ENCODE measurements at places on chromosomes 11 and 22.

DNA sequence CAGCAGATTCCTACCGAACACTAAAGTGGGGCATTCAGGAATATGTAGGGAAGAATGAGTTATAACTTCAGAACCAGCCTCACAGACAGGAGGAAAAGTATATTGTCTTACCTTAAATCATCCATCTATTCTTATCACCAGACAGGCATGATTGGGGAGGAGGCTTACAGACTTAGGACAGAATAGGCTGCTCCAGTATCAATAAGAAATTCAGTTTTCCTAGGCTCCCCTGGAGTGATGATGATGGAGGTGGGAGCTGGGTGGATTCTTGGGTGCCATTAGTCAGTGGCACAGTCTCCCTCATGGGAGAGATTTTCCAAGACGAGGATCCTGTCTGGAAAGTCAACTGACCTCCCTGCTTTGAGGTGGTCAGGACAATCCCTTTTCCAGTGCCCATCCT is 225.0 kb downstream of the AASDHPPT start:
- no peak for DNase-seq

DNA sequence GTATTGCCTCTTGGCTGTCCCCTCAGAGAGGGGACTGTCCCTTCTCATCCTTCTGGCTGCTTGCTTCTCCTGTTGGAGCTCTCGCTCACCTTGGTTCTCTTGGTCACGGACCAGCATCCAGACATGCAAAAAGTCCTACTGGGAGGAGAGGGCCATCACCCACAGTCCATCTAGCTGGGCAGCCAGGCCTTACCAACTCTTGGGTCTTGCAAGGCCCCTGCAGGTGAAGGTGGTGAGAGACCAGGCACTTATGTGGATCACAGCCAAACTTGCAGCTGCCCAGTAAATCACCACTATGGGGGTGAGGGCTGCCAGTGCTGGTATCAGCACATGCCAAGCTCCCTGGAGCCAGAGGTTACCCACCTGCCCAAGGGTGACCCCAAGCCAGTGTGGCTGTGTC is 36.3 kb downstream of the KCNQ1OT1 start:
- DNase-seq = no peak

DNA sequence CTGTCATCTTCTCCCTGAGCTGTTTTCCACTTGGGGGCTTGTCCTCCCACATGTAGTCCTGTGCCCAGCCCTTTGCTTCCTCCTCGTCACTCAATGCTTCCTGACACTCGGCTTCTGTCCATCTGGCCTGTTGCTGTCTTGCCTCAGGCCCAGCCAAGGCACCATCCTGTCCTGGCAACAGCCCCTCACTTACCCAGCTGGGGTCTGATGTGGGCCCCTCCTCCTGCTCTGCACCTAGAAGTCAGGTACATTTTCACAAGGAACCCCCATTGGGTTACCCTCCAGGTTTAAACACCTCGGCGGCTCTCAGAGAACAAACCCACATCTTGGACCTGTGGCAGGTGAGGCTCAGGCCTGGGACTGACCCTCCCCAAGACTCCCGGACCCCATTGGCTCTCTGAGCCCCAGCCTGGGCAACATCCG is 784.8 kb downstream of the TBC1D22A start:
- no peak for DNase-seq

- no peak for DNase-seq
Observed at GRCh38 chr11:43732225-43732624, 51.7 kb downstream of the HSD17B12 start.

- DNase-seq = no peak
Observed at GRCh38 chr11:849104-849824, 6.6 kb downstream of the TSPAN4 start.

DNA sequence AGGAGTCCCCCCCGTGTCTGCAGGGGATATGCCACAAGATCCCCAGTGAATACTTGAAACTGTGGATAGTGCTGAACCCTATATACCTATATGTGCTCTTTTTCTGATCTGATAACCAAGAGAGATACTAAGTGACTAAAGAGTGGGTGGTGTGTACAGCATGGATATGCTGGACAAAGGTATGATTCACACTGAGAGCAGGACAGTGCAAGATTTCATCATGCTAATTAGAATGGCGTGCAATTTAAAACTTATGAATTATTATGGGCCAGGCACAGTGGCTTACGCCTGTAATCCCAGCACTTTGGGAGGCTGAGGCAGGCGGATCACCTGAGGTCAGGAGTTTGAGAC is 90.2 kb upstream of the ALKBH3 start:
- peak; percentile 38 for DNase-seq

- DNase-seq = no peak
Observed at GRCh38 chr11:69066122-69067112, 17.7 kb downstream of the TPCN2 start.

GRCh38 chr11:32497951-32498350 is 62.6 kb upstream of the WT1 start:
- no peak for DNase-seq

GRCh38 chr11:113994077-113994954 is 19.4 kb downstream of the HTR3A start:
- no peak for DNase-seq

- no peak for DNase-seq
Observed at GRCh38 chr11:118304568-118305248, at the start of gene CD3E. Gene CD3E, plus strand, starts transcription at chr11:118304730. Its CDS starts 223 bp downstream, at chr11:118304953.

GRCh38 chr22:48449466-48450187 is 1378.0 kb downstream of the BRD1 start:
- DNase-seq = no peak

- DNase-seq = no peak
Observed at GRCh38 chr11:12312132-12312531, 65.2 kb upstream of the PARVA start.

GRCh38 chr11:129937592-129938238 is 42.3 kb upstream of the NFRKB start:
- DNase-seq = no peak

GRCh38 chr22:44685384-44686056 is 16.5 kb upstream of the PRR5 start:
- DNase-seq = peak; percentile 62

- peak; percentile 86 for DNase-seq
Observed at GRCh38 chr22:38755155-38755910, 465 bp downstream of the SUN2 start.

DNA sequence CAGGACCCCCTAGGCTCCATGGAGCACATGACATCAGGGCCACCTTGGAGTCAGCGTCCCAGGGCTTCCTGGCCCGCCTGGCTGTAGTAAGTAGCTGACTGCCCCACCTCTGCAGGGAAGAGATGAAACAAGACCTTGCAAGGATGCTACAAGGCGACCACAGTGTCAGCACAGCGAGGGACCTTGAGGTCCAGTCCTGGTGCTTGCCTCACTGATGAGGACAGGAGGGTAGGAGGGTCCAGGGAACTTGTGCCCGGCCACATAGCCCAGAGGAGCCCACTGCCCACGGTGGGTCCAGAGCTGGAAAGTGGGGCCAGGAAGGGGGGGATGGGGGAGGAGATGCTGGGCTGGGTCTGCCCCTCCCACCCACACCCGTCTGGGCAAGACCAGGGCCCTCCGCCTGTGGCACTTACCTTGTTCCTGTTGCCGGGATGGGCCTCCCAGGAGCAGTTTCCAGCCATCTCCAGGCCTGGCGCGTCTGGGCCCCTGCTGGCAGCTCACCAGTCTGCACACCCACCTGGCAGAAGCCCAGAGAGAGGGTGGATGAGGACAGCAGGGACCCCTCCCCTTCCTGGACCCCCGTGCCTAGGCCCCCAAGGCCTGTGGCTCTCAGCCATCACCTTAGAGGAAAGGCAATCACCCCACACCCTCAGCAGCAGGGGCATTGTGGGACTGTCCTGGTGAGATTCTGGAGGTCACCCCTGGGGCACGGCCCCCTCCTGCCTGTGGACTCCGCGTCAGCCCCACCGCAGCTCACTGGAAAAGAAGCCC is 3.4 kb downstream of the MRGPRF start:
- DNase-seq = no peak

- DNase-seq = no peak
Observed at GRCh38 chr11:96309643-96310017, 33.4 kb downstream of the MAML2 start.

- peak; percentile 72 for DNase-seq
Observed at GRCh38 chr22:30253205-30253852, 6.8 kb upstream of the LIF start.

GRCh38 chr11:105158436-105158835 is 18.9 kb upstream of the CARD18 start:
- no peak for DNase-seq

- no peak for DNase-seq
Observed at GRCh38 chr11:121105063-121105480, 4.0 kb downstream of the TECTA start.

DNA sequence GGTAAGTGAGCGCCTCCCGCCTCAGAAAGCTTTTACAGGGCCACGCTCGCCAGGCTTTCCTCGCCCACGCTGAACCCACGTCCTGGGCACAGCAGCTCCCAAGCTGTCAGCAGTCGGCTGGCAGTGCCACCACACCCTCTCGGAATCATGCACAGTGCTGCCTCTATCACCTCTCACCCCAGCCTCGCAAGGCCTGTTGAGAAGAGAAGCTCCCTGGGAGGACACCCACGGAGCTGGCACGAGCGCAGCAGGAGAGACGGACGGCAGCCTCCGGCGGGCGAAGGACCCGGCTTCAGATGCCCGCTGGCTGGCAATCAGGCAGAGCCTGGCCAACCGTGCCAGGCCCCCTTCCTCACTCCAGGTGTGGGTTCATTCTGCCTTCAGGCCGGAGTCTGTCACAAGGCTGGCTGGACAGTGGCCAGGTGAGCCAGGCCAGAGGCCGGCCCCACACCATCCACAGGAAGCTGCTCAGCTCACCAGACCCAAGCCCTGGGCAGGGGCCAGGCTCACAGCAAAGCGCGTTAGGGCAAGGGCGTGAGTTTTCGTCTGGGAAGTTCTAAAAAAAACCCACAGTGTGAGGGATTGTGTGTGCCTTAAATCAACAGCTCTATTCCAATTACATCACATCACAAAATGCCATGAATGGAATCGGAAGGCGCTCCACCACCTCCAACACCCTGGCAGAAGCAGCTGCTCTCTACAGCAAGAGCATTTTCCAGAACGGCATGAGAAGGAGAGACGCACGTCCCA is 33.2 kb downstream of the TOLLIP start:
- DNase-seq = no peak

- no peak for DNase-seq
Observed at GRCh38 chr11:19072464-19072863, 11.9 kb upstream of the MRGPRX2 start.

DNA sequence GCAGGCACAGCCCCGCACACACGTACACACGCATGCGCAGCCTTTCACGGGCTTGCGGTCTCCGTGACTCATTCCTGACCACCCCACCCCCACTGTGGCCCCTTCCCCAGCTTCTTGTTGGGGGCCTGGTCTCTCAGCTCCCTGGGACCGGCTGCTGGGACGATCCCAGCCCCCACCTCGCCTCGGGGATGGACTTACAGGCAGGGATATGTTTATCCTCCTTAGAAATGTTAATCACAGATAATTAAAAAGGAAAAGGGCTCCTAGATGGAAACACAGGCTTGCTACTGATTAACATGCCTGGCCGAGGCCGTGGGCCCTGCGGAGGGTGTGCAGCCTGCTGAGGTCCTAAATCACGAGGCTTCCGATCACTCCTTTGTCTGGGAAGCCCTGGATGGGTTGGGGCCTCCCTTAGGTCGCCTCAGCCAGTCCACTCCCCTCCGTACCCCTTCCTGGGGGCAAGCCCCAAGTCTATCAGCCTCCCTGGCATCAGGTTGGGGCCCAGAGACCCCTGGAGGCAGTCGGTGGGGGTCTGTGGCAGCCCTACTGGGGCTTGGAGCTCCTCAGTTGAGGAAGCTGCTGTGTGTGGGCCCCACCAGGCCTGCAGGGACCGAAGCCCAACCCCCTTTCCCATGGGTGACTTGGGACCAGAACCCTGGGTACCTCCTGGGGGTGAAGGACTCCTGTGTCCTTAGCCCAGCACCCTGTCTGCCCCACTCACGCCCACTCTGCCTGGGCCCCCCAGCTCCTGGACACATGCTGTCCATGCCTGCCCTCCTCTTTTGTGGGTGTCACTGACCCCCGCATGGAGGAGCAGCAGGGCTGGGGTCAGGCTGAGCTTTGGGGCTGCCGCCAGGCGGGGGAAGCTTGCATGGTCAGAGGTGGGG is 20.6 kb downstream of the TSPAN4 start:
- DNase-seq = no peak

GRCh38 chr11:115269191-115269950 is 234.8 kb downstream of the CADM1 start:
- no peak for DNase-seq

DNA sequence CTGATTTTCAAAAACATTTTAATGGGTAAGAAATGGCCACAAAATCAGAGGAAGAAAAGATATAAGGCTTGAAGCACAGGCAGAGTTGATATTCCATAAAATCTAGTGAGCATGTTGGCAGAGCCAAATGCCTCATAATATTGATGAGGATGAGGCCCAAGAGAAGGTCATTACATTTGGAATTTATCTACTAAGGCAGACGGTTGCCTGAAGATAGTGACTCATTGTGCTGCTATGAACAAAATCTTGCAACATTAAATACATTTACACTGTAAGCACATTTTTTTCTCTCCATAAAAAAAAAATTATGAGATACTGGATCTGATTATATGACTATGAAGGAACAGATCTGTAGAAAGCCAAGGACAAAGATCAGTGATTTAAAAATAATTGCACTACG is 881.4 kb upstream of the CHORDC1 start:
- peak; percentile 17 for DNase-seq

- DNase-seq = peak; percentile 82
Observed at GRCh38 chr11:102615077-102615893, 9.8 kb downstream of the MMP20 start.

DNA sequence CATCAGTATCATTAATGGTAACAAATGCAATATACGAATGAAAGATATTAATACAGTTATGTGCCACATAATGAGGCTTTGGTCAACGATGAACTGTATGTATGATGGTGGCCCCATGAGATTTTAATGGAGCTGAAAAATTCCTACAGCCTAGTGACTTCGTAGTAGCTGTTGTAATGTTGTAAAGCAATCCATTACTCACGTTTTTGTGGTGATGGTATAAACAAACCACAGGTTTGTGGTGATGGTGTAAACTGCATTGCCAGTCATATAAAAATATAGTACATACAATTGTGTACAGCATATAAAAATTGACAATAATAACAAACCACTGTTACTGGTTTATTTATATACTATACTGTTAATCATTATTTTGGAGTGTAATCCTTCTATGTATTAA is 27.4 kb upstream of the GRIA4 start:
- DNase-seq = no peak

GRCh38 chr22:48199667-48200066 is 1437.2 kb downstream of the TBC1D22A start:
- no peak for DNase-seq

DNA sequence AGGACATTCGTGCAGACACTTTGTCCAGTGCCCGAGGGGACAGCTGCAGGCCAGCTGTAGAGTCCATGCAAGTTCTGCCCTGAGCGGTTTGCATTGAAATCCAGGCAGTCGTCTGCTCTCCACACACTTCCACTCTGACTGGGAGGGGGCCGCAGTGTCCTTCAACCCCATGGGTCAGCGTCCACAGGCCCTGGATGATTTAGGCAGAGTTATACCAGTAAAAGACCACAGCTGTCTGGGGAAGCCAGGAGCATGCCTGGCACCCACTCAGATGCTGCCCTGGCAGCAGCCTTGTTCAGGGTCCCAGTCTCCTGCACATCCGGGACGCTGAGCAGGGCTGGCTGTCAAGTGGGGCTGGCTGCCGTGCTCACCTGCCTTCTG is 26.5 kb downstream of the KRTAP5-5 start:
- DNase-seq = no peak

GRCh38 chr11:95264881-95265280 is 33.9 kb upstream of the SESN3 start:
- no peak for DNase-seq

Data from RPMI7951 (cell line).